Pancreas (tissue), 10 donors: ENCODE measurements at places on chromosomes 7 and 10. TPM values are rescaled to one million over a fixed set of nuclear protein-coding genes. Genes with fewer than 3 reads are reported as not detected.

KAT6B gene
- total RNA-seq, result 19.9 TPM

ADRB1 gene
- 0.79 TPM for total RNA-seq

SMKR1 gene
- 0.98 TPM for total RNA-seq

ATP6V0A4 gene
- 0.56 TPM for total RNA-seq

HOXA10 gene
- not detected for total RNA-seq

SEMA3D gene
- total RNA-seq, result 0.23 TPM

NEURL1 gene
- total RNA-seq, result 19.2 TPM

PRPS1L1 gene
- not detected for total RNA-seq

COMMD3 gene
- total RNA-seq, result 31.1 TPM

SLC16A12 gene
- total RNA-seq, result 31.5 TPM

COL28A1 gene
- 3.3 TPM for total RNA-seq

ATXN7L1 gene
- total RNA-seq, result 9.3 TPM

C10orf67 gene
- 0.12 TPM for total RNA-seq

MEOX2 gene
- total RNA-seq, result 0.24 TPM

CUX1 gene
- total RNA-seq, result 43.9 TPM

PTPRZ1 gene
- 0.97 TPM for total RNA-seq

ALOX5 gene
- total RNA-seq, result 33.3 TPM

NUTM2B gene
- 0.76 TPM for total RNA-seq

PIK3AP1 gene
- 31.6 TPM for total RNA-seq

PLA2G12B gene
- total RNA-seq, result not detected

ANLN gene
- total RNA-seq, result 2.3 TPM

PRRT4 gene
- total RNA-seq, result not detected

AIMP2 gene
- total RNA-seq, result 11.5 TPM

PLAU gene
- total RNA-seq, result 10.5 TPM

PAX4 gene
- total RNA-seq, result not detected

BRAF gene
- total RNA-seq, result 16.9 TPM

HOXA5 gene
- total RNA-seq, result not detected

DNAJC12 gene
- 8.7 TPM for total RNA-seq

PILRA gene
- 1.8 TPM for total RNA-seq

UCN3 gene
- 0.66 TPM for total RNA-seq

MPP7 gene
- total RNA-seq, result 14.2 TPM

MMD2 gene
- not detected for total RNA-seq

FAM25G gene
- not detected for total RNA-seq

DRGX gene
- not detected for total RNA-seq

C10orf53 gene
- not detected for total RNA-seq

PVRIG gene
- 0.34 TPM for total RNA-seq

PAPOLB gene
- total RNA-seq, result not detected

TSPAN33 gene
- 15.6 TPM for total RNA-seq

FGFBP3 gene
- 1.0 TPM for total RNA-seq

CALCR gene
- not detected for total RNA-seq

GIMAP8 gene
- 3.7 TPM for total RNA-seq

NEUROG3 gene
- total RNA-seq, result 0.20 TPM
